Epithelial cell of prostate (primary cell): ENCODE measurements at places on chromosomes 12 and 14.

GRCh38 chr14:48584031-48584430 is 908.6 kb upstream of the MDGA2 start:
- no peak for DNase-seq

- DNase-seq = no peak
These were observed 12.1 kb downstream of the LACRT start for GRCh38 chr12:54622463-54623183.

GRCh38 chr14:93045211-93045674 is 70.5 kb downstream of the ITPK1 start:
- DNase-seq = no peak

GRCh38 chr12:67068204-67068731 is 200.9 kb upstream of the CAND1 start:
- DNase-seq = no peak

DNA sequence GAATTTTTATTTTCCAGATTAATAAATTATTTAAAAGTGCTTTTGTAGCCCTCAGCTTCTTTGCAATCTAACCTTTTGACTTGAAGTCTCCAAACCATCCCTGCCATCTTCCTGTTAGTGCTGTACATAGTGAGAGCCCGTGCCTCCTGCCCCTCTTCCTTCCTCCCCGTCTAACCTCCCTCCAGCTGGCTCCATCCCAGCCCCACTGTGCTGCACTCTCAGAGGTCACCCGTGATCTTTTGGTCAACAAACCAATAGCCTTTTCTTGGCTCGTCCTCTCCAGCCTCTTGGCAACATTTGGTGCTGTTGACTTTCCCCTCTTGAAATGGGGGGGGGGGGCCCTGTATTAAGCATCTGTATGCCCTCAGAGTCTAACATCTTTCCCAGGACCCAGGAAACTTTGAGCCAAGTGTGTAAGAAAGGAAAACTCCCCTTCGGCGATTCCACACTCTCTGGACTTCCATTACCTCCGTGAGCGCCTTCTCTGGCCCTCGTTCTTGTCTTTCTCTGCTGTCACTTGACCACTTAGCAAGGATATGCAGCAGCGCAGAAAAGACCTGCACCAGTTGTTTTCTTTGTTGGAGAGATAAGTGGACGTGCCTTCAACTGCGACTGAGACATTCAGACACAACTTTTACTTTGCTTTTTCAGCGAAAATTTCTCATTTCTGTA is 44.1 kb downstream of the FBXW8 start:
- DNase-seq = no peak

DNA sequence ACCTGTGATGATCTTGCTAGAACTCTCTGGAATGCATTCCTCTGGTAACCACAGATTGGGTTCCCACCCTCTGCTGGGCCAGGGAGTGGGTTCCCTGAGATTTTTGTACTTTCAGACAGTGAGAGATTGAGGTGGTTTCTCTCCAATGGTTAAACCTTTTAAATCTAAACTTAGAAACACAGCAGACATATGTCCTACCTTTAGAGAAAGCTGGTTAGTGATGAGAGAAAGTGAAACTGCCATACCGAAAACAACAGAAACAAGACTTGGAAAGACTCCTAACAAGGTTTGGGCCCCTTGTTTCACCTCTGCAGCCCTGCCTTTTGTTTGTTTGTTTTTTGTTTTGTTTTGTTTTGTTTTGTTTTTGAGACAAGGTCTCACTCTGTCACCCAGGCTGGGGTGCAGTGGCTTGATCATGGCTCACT is 9.7 kb upstream of the SGPP1 start:
- no peak for DNase-seq

DNA sequence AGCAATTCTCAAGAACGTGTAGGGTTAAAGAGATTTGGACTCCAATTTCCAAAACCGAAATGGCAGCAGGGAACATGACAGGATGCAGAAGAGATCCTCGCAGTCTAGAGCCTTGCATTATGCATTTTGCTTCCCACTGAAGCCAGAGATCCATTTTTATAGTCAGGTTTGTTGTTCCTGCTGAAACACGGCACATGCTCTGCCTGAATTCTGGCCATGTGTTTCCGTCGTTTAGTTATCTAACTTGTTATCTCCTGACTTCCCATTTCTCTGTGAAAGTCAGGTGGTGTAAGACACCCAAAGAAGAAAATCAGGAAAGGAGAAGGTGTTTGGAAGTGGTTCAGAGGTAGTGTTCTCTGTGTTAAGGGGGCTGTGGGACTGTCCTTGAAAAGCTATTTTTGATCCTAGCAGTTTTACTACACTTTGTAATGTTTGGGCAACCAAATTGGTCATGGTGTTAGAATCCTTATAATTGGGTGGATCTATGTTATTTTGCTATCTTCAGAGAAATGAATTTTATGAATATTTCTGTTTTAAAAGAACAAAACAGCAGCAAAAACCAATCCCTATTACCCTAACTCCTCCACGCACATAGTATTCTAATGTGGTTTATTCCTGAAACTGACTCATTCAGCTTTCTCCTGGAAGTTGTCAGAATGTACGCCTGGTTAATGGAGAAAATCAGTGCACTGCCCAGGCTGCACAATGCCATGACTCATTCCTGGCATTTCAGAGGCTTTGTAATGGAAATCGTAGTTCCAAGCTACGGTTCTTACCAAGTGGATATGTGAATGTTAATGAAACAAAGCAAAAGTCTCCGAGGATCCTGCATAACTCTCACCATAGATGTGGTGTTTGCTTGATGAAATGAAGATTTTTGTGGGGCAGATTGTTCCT is 110.1 kb downstream of the SAMD4A start:
- DNase-seq = no peak

GRCh38 chr14:49977126-49977841 is 84.4 kb downstream of the ARF6 start:
- DNase-seq = no peak

DNA sequence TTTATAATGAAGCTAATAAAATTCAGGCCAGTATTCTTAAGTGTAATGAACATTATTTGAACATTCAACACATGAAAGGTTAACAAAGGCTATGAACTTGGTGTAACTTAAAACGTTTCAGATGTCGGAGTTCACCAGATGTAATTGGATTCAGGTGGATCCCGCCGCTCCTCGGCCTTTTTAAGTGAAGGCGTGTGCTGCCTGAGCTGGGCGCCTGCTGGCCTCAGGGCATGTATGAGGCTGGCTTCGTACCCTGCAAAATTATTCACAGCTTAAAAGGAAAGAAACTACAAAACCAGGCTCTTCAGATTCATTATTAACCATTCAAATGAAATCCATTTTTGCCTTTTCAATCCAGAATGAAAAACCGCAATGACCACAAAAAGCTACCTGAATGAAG is 69.9 kb downstream of the WIF1 start:
- no peak for DNase-seq

DNA sequence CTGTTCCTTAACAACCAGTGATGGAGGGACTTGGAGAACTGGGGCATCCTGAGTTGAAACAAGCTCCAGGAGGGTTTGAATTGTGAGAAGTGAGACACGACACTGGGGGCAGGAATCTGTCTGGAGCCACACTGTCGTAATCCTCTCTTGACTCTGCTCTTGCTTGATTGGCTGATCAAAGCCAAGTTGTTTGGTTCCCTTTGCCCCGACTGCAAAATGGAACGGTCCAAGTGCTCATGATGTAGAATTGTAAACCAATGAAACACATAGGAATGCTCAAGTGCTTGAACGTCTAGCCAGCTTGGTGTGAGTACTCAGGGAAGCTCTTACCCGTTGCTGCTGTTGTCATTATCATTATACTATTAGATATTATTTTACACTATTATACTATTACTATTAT is 98.1 kb downstream of the TMEM132C start:
- no peak for DNase-seq
